ENCODE measurements at places on chromosomes 4 and X. TPM values are rescaled to one million over a fixed set of nuclear protein-coding genes. Genes with fewer than 3 reads are reported as not detected.
A peak's percentile ranks its signal among the peaks of the same experiment; 100 is the strongest.

GRCh38 chr4:108080747-108081146 is 88.0 kb downstream of the LEF1 start:
- H3K27ac ChIP-seq, result no peak overlapping the region
- DNase-seq, result no peak
- no peaks in the 10 kb centered on the region for H3K36me3 ChIP-seq

- H3K4me1 ChIP-seq, result peaks cover 13% of the 10 kb centered on the region
- DNase-seq, result no peak
- no peaks in the 10 kb centered on the region for H3K27me3 ChIP-seq
- peaks cover 17% of the 10 kb centered on the region for H3K36me3 ChIP-seq
- no peak overlapping the region for H3K4me3 ChIP-seq
These were observed 4.5 kb downstream of the CUL4B start for GRCh38 chrX:120556251-120556650.

- H3K27ac ChIP-seq, result no peak overlapping the region
- no peak overlapping the region for H3K4me3 ChIP-seq
- no peak for DNase-seq
- no peaks in the 10 kb centered on the region for H3K4me1 ChIP-seq
These were observed 2.0 kb upstream of the ZNF185 start for GRCh38 chrX:152895724-152896420.

DNA sequence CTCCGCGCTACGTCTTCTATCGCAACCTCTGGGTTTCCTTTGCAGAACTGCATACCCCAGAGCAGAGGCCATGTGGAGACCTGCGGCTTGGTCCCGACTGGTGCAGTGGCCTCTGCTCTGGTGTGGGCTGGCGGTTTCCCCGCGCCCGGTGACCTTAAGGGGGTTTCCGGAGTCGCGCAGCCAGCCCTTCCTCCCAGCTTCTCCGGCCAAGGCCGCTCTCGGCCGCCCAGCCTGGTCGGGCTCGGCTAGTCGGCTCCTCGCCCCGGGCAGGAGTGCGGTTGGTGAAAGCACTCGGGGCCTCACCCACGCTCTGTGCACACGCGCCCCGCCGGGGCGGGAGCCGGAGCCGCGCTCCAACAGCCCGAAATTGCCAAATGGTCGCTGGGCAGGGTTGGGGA is 84.9 kb downstream of the BCOR start:
- DNase-seq, result peak; percentile 66
- peaks cover 8% of the 10 kb centered on the region for H3K27me3 ChIP-seq
- H3K4me3 ChIP-seq, result no peak overlapping the region
- H3K36me3 ChIP-seq, result no peaks in the 10 kb centered on the region
- H3K4me1 ChIP-seq, result peaks cover 48% of the 10 kb centered on the region
- H3K27ac ChIP-seq, result no peak overlapping the region

Gene KIF4A
- 0.06 TPM for polyA plus RNA-seq

GRCh38 chrX:40582811-40583210 is 2.0 kb downstream of the ATP6AP2 start:
- H3K4me1 ChIP-seq, result peaks cover 14% of the 10 kb centered on the region
- no peak overlapping the region for H3K4me3 ChIP-seq
- no peaks in the 10 kb centered on the region for H3K36me3 ChIP-seq
- DNase-seq, result no peak

- peaks cover 48% of the 10 kb centered on the region for H3K27me3 ChIP-seq
- no peaks in the 10 kb centered on the region for H3K36me3 ChIP-seq
- H3K4me1 ChIP-seq, result peaks cover 30% of the 10 kb centered on the region
- no peak overlapping the region for H3K27ac ChIP-seq
These were observed 111.0 kb downstream of the DHX15 start for GRCh38 chr4:24473309-24473721.

DNA sequence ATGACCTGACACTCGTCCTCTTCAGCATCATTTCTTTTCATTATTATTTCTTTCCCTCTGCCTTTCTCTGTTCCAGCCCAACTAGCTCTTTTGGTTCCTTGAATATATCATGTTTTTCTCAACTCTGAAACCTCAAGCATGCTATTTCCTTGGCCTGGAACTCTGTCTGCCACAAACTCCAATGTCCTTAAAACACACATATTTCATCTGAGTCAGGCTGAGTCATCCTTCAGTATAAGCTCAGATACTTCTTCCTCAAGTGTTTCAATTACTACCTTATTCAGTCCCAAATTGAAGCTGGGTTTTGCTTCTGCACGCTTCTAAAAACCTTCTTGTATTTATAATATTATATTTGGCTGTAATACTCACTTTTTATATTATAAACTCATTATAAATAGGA is 424.2 kb downstream of the PDGFC start:
- no peaks in the 10 kb centered on the region for H3K27me3 ChIP-seq
- H3K36me3 ChIP-seq, result no peaks in the 10 kb centered on the region
- H3K27ac ChIP-seq, result no peak overlapping the region
- H3K4me3 ChIP-seq, result no peak overlapping the region

Gene GSX2
- not detected for polyA plus RNA-seq

- no peak overlapping the region for H3K4me3 ChIP-seq
- no peaks in the 10 kb centered on the region for H3K36me3 ChIP-seq
- no peak overlapping the region for H3K27ac ChIP-seq
- DNase-seq, result no peak
- no peaks in the 10 kb centered on the region for H3K27me3 ChIP-seq
These were observed 365.9 kb upstream of the PABPC4L start for GRCh38 chr4:134567461-134567860.

DNA sequence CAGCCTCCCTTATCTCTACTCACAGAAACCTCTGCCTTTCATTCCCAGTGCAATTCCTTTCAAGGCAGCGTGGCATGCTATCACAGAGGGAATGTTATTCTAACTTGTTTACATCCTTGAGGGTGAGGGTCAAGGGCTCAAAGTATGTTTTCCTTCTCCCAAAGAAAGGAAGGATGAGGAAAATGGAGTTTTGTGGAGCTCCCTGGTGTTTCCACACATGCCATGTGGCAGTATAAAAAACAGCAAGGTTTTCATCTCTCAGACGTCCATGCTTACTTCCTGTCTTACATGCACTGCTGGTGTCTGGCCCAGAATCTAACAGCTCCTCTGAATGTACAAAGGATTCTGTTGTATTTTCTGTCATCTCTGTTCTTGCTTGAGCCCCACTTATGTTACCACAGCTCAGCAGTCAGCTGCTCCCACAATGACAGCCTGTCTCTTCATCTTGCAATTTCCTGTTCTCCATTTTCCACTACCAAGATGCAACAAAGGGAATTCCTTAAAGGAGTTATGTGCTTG is 128.0 kb downstream of the SNCA start:
- H3K4me3 ChIP-seq, result no peak overlapping the region
- no peaks in the 10 kb centered on the region for H3K36me3 ChIP-seq
- no peaks in the 10 kb centered on the region for H3K4me1 ChIP-seq
- DNase-seq, result no peak
- no peaks in the 10 kb centered on the region for H3K27me3 ChIP-seq

- H3K36me3 ChIP-seq, result no peaks in the 10 kb centered on the region
- no peaks in the 10 kb centered on the region for H3K27me3 ChIP-seq
- H3K27ac ChIP-seq, result no peak within 1 kb of the TSS
- H3K4me1 ChIP-seq, result no peaks in the 10 kb centered on the region
These were observed at the start of gene DCAF12L2 for GRCh38 chrX:126165721-126166461. Gene DCAF12L2, minus strand, starts transcription at chrX:126166289. Its CDS starts 365 bp downstream, at chrX:126165924.

DNA sequence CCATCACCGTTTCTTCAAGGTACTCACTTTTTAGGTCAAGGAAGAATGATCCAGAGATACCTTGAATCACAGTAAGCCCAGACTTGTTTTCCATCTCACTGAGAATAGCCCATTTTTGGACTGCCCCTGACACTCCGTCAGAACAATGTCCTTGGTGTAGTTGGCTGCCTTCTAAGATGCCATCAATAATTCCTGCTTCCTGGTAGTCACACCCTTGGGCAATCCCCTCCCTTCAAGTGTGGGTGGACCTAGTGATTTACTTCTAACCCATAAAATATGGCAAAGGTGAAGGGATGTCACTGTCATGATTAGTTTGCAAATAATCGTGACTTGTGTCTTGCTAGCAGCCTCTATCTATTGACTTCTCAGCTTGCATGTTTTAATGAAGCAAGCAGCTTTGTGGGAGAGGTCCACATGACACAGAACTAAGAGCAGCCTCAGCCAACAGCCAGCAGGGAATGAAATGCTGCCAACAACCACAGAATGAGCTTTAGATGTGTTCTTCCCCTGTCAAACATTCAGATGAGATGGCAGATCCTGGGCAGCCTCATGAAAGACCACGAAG is 20.0 kb upstream of the KLHL34 start:
- no peaks in the 10 kb centered on the region for H3K36me3 ChIP-seq
- H3K4me1 ChIP-seq, result no peaks in the 10 kb centered on the region
- H3K4me3 ChIP-seq, result no peak overlapping the region
- H3K27ac ChIP-seq, result no peak overlapping the region
- peaks cover 3% of the 10 kb centered on the region for H3K27me3 ChIP-seq
- DNase-seq, result no peak

- H3K27me3 ChIP-seq, result no peaks in the 10 kb centered on the region
- DNase-seq, result peak; percentile 59
- H3K4me3 ChIP-seq, result no peak overlapping the region
These were observed 6.5 kb downstream of the RPL39 start for GRCh38 chrX:119784747-119785446.

- no peak overlapping the region for H3K27ac ChIP-seq
- H3K27me3 ChIP-seq, result no peaks in the 10 kb centered on the region
- DNase-seq, result no peak
- H3K4me3 ChIP-seq, result no peak overlapping the region
- H3K36me3 ChIP-seq, result no peaks in the 10 kb centered on the region
These were observed 443.1 kb downstream of the HNRNPD start for GRCh38 chr4:81930506-81931238.

- H3K27me3 ChIP-seq, result no peaks in the 10 kb centered on the region
- peak; percentile 46 for DNase-seq
- no peak overlapping the region for H3K4me3 ChIP-seq
- peak overlapping the region; percentile 16 for H3K27ac ChIP-seq
These were observed 98.2 kb downstream of the FRYL start for GRCh38 chr4:48681856-48682255.

Gene SERTM2
- polyA plus RNA-seq, result not detected

- no peak overlapping the region for H3K4me3 ChIP-seq
- H3K4me1 ChIP-seq, result peaks cover 8% of the 10 kb centered on the region
- no peak overlapping the region for H3K27ac ChIP-seq
- H3K27me3 ChIP-seq, result no peaks in the 10 kb centered on the region
- no peaks in the 10 kb centered on the region for H3K36me3 ChIP-seq
These were observed 197.5 kb downstream of the CCNG2 start for GRCh38 chr4:77354550-77354949.

GRCh38 chr4:54779476-54780148 is 121.9 kb downstream of the KIT start:
- H3K4me3 ChIP-seq, result no peak overlapping the region
- no peak overlapping the region for H3K27ac ChIP-seq
- H3K27me3 ChIP-seq, result no peaks in the 10 kb centered on the region
- no peaks in the 10 kb centered on the region for H3K36me3 ChIP-seq

GRCh38 chrX:153583433-153583832 is 15.5 kb downstream of the CCNQ start:
- peak overlapping the region; percentile 16 for H3K27ac ChIP-seq
- H3K27me3 ChIP-seq, result no peaks in the 10 kb centered on the region
- H3K4me1 ChIP-seq, result peaks cover 15% of the 10 kb centered on the region
- no peak overlapping the region for H3K4me3 ChIP-seq
- DNase-seq, result no peak

Gene RTL9
- not detected for polyA plus RNA-seq

DNA sequence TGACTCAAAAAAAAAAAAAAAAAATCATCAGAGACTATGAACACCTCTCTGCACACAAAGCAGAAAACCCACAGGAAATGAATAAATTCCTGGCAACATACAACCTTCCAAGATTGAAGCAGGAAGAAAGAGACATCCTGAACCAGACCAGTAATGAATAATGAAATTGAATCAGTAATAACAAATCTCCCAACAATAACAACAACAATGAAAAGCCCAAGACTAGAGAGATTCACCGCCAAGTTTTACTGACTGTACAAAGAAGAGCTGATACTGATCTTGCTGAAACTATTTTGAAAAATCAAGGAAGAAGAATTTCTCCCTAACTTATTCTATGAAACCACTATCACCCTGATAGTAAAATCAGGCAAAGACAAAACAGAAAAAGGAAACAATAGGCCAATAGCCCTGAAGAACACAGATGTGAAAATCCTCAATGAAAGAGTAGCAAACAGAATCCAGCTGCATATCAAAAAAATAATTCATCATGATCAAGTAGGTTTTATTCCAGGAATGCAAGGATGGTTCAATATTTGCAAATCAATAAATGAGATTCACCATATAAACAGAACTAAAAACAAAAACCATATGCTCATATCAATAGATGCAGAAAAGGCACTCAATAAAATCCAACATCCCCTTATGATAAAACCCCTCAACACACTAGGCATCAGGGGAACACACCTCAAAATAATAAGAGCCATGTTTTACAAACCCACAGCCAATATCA is 31.0 kb upstream of the PLK4 start:
- no peaks in the 10 kb centered on the region for H3K27me3 ChIP-seq
- H3K27ac ChIP-seq, result no peak overlapping the region
- no peaks in the 10 kb centered on the region for H3K4me1 ChIP-seq
- DNase-seq, result no peak

DNA sequence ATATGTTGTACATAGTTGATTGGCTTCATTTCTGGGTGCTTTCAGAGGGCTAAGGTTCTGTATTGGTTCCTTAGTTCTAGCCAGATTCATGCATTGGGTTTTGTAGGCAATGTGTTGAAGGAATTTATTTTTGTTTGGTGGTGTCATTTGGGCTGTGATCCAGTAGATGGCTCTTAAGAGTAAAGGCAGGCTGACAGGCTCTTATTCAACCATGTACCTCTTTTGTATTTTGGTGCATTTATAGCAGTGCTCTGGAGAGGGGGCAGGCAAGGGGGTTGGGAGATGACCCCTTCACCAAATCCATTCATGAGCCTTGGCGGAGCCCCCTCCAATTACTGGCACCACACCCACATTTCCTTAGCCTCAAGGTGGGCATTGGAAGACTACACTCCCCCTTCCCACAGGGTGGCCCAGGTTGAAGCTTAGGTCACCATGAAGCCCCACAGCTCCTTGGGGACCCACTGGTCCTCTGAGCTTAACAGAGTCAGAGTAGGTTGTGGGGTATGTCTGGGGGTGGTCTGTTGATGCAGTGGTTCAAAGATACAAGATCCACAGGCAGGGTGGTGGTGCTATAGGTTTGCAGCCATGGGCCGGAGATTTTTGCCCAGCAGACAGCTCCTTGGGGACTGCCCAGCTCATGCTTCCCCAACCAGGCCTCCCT is 143.0 kb upstream of the GNPDA2 start:
- H3K27ac ChIP-seq, result no peak overlapping the region
- no peak overlapping the region for H3K4me3 ChIP-seq
- no peak for DNase-seq

Gene CDKL2
- polyA plus RNA-seq, result not detected

All from B cell (primary cell).